ENCODE measurements at places on chromosomes 3 and 15.

GRCh38 chr15:85760049-85760448, 34.7 kb downstream of the KLHL25 start:
- no peak for DNase-seq

- DNase-seq: no peak
Measured at GRCh38 chr3:195893516-195893915, 14.8 kb downstream of the TNK2 start.

DNA sequence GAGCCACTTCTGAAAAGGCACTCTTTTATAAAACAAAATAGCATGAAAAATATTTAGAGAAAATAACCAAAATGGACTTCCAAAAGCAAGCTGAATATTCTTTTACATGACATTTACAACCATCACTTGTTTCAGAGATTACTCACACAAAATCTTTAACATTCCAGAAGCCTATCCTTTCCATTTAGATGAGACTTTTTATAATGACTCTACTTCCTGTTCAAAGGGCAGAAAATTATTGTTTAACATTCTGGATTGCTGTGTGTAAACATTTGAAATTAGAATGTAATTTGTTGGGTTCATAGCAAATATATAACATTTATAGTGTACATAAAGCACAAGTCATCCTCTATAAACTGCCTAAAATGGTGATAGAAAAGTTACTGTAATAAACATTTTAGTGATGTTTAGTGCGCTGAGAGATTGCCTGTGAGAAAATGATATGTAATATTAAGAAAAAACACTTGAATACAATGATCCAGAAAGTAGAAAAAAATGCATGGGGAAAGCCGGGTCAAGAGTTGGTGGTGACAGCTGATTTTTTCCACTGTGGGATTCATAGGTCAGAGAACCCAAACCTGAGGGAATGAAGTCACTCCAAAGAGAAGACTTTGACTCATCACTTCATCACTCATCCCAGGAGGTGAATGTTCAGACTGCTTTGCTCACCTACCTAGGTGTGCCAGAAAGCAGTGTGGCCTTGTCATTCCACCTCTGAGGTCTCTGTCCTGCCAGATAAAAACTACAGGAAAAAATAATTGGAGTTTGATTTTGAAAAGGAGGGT, 305.8 kb downstream of the ARPP21 start:
- no peak for DNase-seq

DNA sequence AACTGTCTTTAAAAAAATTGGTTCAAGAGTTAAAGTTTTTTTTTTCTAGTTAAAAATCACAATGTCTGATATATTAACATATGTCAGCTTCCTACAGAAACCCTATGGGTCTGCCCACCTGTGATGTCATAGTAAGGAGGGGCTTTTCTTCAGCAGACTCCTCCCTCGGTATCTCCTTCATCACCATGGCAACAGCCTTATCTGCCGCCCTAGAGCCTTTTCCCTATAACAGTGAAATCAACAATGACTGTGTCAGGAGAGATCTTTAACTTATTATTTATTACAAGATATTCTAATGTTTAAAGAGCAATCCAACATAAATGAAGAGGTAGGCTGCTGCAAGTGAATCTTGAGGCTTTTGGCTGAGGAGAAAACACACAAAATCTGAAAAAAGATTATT, 138.7 kb downstream of the PEX5L start:
- no peak for DNase-seq

GRCh38 chr3:1421577-1421976, 328.8 kb downstream of the CNTN6 start:
- no peak for DNase-seq

GRCh38 chr3:39140341-39140971, 12.9 kb downstream of the CSRNP1 start:
- no peak for DNase-seq

DNA sequence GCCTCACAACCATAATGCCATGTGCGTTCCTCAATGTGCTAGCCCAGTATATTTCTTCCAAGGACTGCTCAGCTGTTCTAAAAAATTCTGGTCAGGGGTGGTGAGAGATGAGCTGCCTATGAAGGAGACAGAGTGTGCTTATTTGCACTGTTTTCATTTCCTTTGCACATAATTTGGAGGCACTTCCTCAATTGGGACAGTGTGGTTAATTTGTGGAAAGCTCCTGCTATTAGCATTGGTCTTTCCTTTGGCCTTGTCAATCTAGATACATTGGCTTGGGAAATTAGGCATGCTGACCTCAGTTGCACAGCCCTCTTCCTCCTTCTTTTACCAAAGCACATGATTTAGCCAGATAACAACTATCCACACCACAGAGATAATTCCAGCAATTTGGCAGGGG, 9.4 kb downstream of the FAM81A start:
- DNase-seq: no peak

GRCh38 chr3:95705786-95706418, 1108.5 kb upstream of the EPHA6 start:
- no peak for DNase-seq

- DNase-seq: no peak
Measured at GRCh38 chr3:179956416-179956830, 80.3 kb downstream of the PEX5L start.

DNA sequence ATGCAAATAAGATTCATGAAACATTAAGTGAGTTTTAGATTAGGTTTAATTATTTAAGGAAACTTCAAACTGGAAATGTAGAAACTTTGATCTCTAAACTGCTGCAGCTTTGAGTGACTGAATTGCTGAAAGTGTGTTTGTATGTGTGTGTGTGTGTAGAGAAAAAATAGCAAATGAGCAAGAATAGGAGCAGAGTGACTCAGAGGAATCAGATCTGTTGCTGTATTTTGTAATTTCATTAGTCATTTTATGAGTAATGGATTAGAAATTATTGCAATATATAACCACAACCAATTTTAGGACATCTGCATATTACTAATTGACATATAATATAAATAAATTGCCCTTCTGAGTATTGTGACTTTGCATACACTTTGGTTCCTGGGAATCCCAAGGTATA, 52.8 kb upstream of the SLC9A9 start:
- no peak for DNase-seq

DNA sequence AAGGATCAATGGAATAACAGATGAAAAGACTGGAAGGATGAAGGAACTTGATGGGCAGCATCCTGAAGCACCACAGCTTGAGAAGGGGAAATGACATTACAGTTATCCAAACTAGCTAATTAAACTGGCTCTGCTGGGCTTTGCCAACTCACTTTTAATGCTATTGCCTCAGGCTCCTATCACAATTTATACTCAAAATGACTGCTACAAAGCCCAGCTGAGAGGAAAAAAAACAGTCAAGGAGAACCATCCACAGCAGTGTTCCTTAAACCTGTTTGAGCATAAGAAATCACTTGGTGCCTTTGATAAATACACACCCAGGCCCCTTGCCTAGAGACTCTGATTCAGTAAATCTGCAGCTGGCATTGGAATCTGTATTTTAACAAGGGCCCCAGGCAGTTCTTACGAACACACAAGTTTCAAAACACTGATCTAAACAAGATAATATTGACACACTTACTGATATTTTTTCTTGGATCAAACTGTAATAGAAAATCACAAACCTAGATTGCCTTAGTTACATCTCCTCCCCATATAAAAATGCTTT, 85.8 kb downstream of the MB21D2 start:
- DNase-seq: no peak

- DNase-seq: peak; percentile 73
Measured at GRCh38 chr3:161349529-161350312, 21.6 kb downstream of the SPTSSB start.

DNA sequence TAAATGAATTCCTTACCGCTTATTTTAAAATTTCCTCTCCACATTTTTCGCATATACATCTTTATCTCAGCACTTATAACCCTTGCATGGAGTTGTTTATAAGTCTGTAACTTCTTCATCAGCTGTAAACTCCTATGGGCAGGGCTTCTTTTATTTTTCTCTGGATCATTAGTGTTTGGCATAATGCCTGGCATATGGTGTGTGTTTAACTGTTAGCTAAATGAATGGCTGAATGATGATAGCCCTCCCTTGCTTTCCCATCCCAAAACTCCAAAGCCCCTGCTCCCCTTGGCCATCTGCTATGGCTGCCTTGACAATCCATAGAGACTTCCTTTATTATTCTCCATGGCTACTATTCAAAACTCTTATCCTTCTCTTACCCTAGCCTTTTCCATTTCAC, 48.1 kb upstream of the SEMA6D start:
- DNase-seq: no peak

GRCh38 chr3:171200052-171200749, 173.7 kb upstream of the SLC2A2 start:
- no peak for DNase-seq

DNA sequence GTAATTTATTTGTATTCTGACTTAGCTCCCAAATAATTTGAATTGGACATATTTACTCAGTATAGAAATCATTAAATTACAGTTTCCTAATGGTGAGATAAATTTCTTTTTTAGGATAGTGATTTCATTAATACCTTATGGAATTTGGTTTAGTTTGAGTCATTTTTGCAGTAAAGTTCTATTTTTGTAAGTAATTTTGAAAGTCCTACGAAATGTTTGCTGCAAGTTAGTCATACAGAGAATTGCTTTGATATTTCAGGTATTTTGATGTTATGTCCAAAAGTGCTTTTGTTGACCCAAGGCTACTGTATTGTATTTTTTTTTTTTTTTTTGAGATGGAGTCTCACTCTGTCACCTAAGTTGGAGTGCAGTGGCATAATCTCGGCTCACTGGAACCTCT, 41.7 kb downstream of the TCF12 start:
- DNase-seq: no peak

DNA sequence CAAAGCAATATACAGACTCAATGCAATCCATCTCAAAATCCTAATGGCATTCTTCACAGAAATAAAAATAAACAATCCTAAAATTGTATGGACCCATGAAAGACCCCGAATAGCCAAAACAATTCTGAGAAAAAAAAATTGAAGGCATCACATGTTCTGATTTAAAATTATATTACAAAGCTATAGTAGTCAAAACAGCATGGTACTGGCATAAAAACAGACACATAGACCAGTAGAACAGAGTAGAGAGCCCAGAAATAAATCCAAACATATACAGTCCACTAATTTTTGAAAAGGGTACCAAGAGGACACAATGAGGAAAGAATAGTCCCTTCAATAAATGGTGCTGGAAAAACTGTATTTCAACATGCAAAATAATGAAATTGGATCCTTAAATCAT, 70.4 kb upstream of the THRB start:
- DNase-seq: no peak

GRCh38 chr15:48625126-48625525, 20.4 kb downstream of the FBN1 start:
- DNase-seq: no peak

- no peak for DNase-seq
Measured at GRCh38 chr3:139561255-139561817, 21.8 kb upstream of the RBP1 start.

- DNase-seq: peak; percentile 53
Measured at GRCh38 chr3:118089563-118089962, 945.1 kb downstream of the IGSF11 start.

DNA sequence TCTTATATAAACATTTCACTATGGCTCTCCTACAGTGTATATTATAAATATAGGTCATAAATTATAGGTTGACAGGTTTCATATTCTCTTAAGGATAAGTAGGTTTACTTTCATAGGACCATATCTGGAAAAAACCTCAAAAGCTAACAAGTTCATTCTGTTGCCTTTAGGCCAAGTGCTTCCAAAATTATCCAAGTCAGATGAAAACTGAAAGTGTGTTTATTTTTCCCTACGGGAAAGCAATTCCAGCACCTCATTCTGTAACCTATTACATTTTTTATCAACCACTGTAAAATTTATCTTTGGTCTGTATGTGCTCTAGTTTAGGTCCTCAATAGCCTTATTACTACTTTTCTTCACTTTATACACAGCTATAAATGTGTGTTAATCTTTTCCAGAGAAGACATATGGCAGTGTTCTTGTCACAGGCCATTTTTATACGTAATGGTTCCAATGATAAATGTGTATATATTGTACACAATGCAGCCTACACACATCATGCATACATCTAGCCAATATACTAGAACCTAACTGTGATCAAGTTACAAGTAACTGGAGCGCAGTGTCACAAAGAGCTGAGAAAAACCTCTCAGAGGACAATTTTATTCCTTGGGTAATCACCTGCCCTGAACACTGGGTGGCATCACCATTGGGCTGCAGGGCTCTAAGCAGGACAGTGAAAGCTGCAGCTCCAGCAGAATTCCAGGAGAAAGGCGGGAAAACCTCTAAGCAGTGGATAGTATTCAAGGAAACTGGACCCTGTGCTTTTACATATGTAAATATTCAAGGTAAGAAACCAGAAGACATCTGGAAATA, 251.3 kb downstream of the CTNNB1 start:
- no peak for DNase-seq

- no peak for DNase-seq
Measured at GRCh38 chr3:105829871-105830622, 38.8 kb downstream of the CBLB start.

Measured in RWPE2 (cell line).